Right lobe of liver (tissue), 6 donors: ENCODE measurements at places on chromosomes 7 and 10.

DNA sequence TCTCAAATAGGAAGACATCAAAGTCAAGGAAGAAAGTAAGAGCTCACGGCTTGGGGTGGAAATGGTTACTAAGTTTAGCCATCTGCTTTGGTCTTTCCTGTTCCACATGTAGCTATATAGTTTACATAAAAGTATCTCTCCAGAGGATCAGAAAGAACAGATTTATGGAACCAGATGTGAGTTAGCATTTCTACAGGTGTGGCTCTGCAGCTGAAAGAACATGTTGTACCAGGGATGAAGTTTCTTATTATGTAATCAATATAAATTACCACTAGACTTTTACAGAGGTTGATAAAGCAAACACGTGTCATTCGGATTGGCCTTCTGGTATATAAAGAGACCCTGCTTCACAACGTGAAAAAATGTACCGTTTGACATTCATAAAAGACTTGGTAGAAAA is 19.9 kb downstream of the CALD1 start:
- DNase-seq: no peak

GRCh38 chr7:146414937-146415336 is 298.3 kb downstream of the CNTNAP2 start:
- DNase-seq: no peak

DNA sequence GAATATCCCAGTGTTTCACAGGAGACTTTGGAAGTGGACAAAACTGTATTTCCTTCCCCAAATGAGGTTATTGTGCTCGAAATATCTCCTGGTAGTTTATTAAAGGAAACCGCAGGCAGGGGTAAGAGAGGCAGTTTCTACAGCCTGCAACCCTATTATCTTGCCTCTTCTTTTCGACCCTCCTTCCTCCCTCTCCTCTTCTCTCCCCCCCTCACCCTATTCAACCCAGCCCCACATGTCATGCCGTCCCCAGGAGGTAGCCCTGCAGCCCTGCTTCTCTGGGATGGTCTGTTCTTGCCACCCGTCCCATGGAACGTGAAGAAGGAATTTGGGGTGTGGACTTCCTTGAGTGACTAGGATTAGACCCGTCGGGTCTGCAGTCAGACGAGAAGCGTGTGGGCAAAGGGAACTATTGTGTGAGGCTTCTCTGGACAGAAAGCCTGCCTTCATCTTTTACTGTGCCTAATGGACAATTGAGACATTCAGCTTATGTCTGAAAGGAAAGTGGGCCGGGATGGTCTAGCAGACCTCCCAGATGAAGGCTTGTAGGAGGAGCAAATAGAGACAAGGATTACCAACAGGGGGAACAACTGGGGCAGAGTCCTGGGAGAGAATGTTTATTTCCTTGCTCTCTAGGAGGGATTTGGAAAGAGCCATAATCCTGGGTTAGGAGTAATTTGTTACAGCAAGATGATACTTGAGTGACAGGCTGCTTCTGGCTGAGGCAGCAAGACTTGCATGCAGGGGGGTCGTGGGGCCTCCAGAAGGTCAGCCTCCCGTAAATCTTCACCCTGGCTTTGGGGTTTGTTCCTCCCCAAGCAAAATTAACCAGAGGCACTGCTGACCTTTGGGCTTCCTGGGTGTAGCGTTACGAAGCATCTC is 77.8 kb downstream of the TCF7L2 start:
- no peak for DNase-seq

DNA sequence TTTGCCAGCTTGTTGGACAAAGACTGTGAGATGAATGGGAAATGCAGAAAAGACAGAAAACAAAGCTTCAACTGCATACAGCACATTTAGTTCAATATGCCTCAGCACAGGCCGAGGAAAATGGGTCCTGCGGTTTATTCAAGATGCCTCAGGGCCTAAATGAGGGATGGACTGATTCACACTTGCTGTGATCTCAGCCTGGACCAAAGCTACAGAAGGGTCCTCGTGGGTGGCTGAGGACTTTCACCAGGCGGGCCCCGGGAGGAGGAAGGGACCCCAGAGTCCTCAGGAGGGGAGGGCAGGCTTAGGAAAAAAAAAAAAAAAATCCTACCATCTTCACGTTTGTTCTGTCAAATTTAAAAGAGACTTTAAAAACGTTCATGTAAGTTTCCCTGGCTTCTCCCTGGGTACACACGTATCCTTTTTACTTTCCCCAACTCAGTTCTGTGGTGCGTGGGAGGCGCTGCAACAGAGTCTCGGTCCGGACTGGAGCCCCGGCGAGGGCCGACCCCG is 624 bp upstream of the ZNF783 start:
- no peak for DNase-seq

GRCh38 chr7:107940951-107941350 is 50.0 kb downstream of the DLD start:
- DNase-seq: no peak

DNA sequence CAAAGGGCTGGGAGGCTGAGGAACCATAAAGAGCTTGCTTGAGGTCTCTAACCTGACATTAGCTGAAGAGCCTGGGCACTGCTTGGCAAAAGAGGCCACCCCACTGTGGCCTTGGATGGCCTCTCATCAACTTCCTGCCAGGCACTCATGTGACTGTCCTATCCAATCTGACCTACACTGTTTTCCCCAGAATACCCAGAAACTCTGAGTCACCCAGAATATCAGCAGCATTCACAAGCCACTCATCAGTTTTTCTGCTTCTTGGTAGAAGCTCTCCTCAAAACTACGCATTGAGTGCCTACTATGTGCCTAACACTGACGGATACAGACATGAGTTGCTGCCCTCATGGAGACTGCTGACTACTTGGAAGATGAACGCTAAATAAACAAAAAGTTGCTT is 4.1 kb upstream of the NT5C2 start:
- DNase-seq: peak; percentile 68

- no peak for DNase-seq
Observed at GRCh38 chr7:33701927-33702326, 203.4 kb upstream of the BMPER start.
